KBM-7 (cell line): ENCODE measurements at places on chromosomes 13 and 19.

GRCh38 chr19:7928741-7929701 is 3.1 kb upstream of the CTXN1 start:
- DNase-seq: peak; percentile 86

DNA sequence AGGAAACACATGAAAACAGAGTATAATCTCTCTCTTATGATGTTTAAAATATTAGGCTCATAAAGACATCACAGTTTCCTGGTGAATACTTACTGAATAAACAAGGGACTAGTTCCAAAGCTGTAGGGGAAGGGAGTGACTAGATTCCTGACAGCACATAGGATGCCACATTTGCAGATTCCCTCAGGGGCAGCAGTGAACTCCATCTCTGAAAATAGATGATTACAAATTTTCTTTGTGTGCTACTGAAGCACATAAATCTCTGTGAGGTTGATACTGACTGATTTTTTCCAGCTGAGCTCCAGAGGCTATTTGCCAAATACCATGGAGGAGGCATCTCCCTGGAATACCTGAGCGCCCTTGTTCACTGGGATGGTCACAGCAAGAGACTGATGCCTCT is 77.3 kb downstream of the FGF9 start:
- DNase-seq: no peak

DNA sequence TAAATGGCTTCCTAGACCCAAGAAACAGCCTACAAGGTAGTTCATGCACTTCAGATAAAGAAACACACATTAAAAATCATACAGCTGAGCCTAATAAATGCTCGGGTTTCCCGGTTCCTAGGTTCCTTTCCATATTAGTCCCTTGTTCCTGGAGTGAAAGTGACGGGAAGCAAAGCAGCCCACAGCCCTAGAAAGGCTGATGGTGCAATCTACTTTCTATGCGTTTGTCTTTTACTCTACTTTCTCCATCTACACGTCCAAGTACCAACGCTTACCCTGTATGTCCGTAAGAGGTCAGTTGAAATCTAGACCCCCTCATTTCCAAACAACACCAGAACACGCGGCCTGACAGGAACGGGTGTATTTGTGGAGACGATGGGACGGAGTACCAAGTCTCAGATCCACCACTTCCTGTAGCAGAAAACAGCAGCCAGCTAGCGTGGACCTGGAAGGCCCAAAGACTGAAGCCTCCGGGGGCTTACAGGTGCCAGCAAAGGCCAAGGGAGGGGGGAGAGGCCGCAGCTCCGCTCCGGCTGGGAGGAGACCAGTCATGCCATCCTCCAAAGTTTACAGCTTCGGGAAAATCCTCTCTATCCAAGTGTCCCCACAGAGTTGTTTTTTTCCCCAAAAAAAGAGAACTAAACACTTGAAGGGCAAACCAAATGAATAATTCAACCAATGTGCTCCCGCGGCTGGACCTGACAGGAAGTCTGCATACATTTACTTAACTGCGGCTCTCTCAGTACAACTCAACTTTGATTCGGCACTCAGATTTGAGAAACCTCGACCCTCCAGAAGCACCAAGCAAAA is 34.1 kb downstream of the STK24 start:
- DNase-seq: peak; percentile 73

DNA sequence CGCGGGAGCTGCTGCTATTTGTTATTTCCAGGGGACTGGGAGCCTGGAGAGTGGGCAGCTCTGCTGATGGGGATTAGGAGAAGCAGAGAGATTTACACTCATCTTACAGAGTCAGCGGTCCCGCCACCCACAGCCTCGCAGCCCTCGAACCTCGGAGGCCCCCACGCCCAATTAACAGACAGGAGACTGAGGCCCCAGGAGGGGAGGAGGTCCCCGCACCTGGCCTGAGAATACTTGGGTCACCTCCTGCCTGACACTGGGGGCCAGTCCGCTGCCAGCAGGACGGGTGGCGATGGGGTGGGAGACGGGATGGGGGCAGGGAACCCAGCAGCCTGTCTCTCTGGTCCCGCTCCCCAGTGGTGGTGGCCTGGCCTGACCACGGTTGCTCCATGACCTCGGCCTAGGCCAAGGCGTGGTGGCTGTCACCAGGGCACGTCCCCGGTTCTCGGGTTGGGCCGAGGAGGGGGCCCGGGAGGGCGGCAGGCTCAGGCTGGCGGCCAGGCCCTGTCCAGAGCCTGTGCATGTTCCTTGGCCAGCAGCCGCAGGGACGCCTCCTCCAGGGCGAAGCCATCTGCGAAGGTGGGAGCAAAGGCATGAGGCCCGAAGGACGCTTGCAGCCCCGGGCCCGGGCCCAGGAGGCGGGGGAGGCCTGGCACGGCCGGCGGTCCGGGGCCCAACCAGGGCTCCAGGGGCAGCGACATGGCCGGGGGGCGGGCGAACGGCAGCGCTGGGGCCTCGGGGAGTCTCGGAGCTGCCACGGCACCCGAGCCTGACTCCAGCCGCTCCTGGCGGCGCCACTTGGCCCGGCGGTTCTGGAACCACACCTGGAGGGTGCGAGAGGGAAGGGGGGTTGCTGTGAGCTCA is 1.7 kb downstream of the RAX2 start:
- DNase-seq: no peak

DNA sequence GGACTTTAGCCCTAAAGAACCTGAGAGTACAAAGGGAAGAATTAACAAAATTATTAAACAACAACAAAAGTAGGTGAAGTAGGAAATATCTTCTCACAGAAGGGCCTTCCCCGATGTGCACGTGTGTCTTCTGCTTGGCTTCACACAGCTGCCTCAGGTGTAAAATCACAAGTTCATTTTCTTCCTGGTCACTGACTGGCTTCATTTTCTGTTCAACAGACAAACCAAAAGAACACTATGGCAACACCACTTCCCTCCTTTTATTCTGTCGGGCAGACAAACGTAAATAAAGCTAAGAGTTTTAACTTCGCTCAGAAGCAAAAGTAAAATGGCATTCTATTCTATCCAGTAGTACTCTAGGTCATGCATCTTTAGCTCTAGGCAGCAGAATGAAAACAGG is 140.9 kb downstream of the TBC1D4 start:
- no peak for DNase-seq

GRCh38 chr19:934865-935479 is 9.1 kb downstream of the ARID3A start:
- DNase-seq: no peak

DNA sequence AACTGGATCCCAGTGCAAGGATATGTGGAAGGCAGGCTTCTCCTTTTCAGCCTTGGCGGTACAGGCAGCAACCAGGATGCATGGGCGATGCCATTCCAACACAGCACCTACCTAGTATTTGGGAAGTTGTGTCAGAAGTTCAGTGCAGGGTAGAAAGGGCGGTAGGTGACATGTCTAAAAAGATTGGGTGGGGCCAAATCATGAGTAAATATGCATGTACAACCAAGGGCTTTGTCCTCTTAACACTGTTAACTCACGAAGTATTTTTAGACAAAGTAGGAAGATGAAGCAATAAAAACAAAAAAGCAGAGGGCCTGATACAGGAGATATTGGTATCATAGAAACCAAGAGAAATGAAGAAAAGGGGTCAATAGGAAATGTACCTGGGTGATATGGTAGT is 392.1 kb downstream of the MYO16 start:
- DNase-seq: no peak

DNA sequence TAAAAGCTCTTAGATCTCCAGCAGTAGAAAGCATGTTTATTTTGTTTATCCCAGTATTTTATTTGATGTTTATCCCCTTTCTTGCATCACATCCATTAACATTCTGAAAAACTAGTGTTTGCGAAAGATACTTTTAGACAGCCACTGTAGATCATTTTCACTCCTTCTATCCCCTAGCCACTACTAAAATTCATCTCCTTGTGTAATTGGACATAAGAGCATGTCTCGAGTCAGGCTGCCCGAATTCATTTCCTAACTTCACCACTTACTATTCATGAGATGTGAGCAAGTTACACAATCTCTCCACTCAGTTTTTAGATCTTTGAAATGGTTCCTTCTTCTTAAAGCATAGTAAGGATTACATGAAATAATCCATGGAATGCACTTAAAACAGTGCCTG is 514.0 kb downstream of the KLF5 start:
- no peak for DNase-seq

GRCh38 chr13:50334944-50335343 is 319.7 kb downstream of the KCNRG start:
- DNase-seq: no peak

GRCh38 chr19:21084343-21084742 is 2.3 kb downstream of the ZNF714 start:
- no peak for DNase-seq

- DNase-seq: peak; percentile 35
Observed at GRCh38 chr13:49421391-49421790, 22.5 kb downstream of the CAB39L start.

DNA sequence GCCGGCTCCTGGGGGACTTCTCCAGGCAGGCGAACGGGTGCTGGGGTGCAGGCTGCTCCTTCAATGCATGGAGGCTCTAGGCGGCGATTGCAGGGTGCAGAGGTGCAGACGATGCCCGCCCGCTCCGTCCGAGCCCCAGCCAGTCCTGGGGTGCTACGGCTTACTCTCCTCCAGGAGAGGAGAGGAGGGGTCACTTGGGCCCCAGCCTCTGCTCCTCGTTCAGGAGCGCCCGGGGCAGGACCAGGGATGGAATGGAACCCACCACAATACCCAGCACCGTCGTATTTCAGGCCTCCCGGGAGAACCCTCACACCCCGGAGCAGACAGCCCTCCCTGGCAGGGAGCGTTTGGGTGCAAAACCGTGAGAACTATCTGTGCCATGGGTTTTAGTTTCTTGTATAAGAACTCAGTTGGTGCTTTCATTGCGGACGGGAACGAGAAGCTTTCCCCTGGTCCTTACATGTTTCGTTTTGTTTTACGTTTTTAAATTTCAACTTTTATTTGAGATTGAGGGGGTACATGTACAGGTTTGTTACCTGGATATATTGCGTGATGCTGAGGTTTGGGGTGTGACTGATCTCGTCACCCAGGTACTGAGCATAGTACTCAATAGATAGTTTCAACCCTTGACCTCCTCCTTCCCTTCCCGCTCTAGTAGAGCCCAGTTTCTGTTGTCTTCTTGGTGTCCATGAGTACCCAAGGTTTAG is 46.8 kb downstream of the ARHGEF18 start:
- DNase-seq: no peak

- no peak for DNase-seq
Observed at GRCh38 chr19:38850436-38850975, 720 bp upstream of the HNRNPL start.

DNA sequence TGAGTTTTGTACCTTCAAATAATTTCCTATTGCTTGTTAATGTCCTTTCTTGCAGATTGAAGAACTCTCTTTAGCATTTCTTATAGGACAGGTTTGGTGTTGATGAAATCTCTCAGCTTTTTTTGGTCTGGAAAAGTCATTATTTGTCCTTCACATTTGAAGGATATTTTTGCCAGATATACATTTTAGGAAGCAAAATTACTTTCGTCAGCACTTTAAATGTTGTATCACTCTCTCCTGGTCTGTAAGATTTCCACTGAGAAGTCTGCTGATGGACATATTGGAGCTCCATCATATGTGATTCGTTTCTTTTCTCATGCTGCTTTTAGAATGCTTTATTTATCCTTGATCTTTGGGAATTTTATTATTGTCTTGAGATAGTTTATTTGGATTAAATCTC is 105.5 kb downstream of the TNFSF13B start:
- DNase-seq: no peak

- peak; percentile 73 for DNase-seq
Observed at GRCh38 chr19:14381689-14382474, 638 bp downstream of the ADGRE5 start.

DNA sequence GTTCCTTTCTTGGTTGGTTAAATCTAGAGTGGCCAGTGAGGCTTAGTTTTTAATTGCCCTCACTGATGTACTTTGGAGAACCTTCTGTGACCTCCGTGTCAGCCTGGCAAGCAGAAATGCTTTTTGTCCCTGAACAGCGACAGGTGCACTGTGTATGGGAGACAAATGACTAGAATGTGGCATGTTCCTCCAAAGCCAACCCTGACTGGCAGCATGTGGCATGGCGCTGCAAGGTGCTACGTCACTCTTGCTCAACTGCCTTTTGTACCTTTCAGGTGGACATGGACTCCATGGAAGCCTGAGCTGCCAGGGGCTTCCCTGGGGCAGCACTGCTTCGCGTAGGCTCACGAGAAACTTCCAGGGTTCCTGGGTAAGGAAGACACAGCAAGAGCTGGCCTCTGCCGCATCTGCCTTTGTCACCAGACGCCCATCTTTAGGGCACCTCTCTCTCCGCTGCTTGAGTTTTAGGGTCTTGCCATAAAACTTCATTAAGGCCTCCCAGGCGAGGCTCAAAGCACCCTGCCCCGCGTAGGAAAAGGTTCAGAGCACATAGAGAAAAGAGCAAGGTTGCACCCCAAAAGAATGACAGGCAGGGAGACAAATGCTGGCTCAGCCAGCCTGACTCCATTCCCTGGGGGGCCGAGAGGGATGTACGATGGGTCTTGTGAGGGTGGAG is 167.1 kb upstream of the SOX1 start:
- no peak for DNase-seq

- no peak for DNase-seq
Observed at GRCh38 chr19:42176649-42176989, 40.9 kb downstream of the DEDD2 start.

GRCh38 chr19:55113570-55114039 is 3.8 kb downstream of the PPP1R12C start:
- no peak for DNase-seq

GRCh38 chr13:74114202-74114601 is 20.0 kb downstream of the KLF12 start:
- DNase-seq: no peak

- DNase-seq: no peak
Observed at GRCh38 chr13:106466691-106467426, 68.6 kb downstream of the EFNB2 start.

DNA sequence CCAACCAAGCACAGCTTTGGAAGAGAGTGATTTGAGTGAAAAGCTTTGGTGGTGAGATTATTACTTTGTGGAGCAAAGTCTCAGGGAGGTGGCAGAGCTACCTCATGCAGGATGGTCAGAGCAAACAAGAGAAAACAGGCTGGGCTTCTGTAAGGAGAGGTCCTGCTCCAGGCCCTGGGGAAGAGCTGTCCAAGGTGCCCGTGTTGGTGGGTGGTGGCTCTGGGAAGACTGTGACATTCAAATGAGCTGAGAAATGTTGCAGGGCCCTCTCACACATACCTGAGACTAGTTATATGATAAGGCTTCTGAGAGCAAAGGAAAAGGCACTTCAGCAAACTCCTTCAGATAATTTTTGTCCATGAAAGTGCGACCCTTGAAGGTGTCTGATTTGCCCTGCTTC is 205.5 kb upstream of the SOX21 start:
- no peak for DNase-seq

GRCh38 chr19:50255115-50255514 is 51.7 kb downstream of the MYH14 start:
- no peak for DNase-seq

GRCh38 chr19:32020538-32020937 is 324.9 kb upstream of the ZNF507 start:
- peak; percentile 9 for DNase-seq
